ENCODE measurements at places on chromosomes 12 and 14.

DNA sequence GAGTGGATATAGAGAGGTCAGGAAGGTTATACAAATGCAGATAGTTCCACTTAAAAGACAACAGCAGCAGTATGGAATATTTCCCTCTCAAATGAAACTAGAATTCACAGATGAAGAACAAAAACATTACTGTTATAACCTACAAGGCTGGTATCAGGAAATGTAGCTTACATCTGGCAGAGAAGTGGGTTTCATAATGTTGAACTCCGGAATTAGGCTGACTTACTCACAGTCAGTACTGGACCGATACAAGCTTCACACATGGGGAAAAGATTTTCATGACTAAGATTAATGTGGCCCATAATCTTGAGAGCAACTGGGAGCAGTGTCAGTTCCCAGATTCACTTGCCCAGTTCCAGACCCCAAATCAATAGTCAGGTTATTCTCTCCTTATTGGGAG lies 353.9 kb downstream of the DUSP6 start:
- DNase-seq = no peak

DNA sequence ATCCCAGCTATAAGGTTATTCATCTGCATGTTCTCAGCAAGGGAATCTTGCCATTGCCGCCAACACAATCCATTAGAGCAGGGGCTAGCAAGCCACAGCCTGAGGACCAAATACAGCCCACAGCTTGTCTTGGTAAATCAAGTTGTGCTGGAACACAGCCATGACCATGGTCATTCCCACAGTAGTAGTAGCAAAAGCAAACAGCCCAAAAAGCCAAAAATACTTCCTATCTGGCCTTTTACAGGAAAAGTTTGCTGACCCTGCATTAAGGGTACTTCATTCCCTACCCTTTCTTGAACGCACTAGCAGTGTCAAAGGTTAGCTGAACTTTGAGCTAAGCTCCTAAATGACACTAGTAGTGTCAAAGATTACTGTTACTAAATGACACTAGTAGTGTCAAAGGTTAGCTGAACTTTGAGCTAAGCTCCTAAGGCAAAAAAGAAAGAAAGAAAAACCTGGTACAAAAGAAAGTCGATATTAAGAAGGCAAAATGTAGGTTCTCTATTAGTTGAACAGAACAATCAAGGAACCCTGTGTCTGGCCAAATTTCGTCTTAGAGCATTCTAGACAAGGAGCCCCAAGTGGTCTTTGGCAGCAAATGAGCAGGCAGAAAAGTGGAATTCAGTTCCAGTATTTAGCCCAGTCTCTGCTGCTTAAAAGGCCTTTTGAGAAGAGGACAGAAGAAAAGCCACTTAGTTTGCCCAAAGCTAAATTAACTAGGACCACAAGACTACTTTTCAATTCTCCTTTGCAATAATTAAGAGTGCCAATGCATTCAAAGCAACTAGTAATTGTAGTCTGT lies 67.7 kb downstream of the NT5DC3 start:
- no peak for DNase-seq

DNA sequence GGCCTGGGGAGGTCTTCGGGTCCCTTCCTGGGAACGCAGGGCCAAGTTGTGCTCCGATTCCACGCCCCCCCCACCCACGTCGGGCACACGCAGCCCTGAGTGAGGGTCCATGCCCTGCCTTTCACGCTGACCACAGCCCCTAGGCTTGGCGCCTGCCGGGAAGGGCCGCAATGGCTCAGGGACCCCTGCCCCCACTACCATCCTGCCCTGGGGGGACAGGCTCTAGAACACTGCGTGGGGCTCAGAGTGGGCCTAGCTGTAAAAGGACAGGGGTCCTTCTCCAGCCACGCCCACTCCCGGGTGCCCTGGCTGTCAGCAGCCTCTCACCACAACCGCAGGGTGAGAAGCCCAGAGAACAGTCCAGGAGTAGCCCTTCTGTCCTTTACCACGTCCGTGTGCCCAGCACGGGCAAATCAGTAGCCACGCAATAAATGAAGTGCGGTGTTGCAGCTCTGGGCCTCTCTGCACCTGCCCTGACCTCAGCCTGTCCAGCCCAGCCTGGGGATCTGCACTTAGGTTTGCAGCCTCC lies 9.4 kb upstream of the GPR68 start:
- no peak for DNase-seq

DNA sequence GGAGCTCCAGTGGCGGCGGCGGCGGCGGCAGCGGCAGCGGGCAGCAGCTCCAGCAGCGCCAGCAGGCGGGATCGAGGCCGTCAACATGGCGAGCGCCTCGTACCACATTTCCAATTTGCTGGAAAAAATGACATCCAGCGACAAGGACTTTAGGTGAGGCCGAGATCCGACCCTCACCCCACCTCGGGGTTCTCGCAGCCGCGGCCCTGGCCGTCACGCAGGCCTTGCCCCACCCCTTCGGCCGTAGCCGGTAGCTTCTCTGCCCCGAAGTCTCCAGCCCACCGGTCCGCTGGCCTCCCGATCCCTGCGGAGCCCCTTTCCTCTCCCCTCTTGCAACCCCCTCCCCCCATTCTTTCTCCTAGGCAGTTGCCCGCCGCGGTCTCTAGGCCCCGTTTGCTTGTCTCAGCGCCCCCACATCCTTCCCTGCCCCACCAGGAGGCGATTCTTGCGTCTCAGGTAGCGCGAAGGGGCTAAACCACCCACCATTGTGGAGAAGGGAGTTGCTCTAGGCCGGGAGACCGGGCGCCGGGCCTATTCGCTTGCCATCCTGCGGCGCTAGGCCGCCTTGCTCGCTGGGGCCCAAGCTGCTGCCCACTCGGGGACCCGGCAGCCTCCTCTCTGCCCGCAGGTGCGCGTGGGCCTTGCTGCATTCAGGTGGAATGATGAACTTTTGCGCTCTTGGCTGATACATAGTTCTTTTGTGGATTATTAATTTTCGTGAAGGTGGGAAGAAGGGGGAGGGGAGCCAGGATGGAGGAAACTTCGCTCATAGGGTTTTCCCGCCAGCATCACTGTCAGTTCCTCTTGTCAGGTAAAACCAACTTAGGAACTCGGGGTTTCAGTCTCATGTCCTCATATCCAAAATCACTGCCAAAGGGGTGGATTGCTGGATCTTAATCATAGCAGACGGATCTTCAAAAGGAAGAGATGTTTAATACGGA lies 745 bp downstream of the CAND1 start:
- peak; percentile 41 for DNase-seq

GRCh38 chr14:91324606-91325575 lies 80.4 kb upstream of the GPR68 start:
- DNase-seq = no peak

DNA sequence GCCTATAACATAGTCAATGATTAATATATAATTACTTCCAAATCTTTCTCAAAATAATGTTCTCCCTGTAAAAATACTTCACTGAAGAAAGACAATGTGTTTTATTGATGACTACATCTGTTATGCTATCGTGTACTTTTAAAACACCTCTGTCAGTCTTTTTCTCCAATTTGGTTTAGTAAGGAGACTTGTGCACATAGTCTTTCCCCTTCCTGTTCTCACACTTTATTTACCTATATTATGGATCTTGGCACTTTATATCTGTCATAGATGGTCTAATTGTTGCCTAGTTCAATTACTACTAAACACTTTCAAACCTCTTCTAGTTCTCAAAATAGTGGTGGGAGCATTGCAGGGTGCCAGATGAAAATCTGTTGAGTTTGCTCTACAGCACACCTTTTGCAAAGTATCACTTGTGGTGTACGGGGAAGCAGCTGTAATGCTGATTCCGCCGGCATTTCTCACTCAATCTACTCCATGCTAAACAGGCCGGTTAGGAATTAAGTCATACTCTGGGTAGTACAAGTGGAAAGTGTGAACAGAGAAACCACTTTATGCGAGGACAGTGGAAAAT lies 1.1 kb upstream of the INSM2 start:
- DNase-seq = no peak

GRCh38 chr12:92218394-92219077 lies 72.9 kb upstream of the BTG1 start:
- DNase-seq = peak; percentile 19

- DNase-seq = no peak
Measured at GRCh38 chr12:119327471-119327870, 7.1 kb upstream of the CCDC60 start.

- DNase-seq = no peak
Measured at GRCh38 chr14:61342932-61343331, 21.6 kb downstream of the PRKCH start.

DNA sequence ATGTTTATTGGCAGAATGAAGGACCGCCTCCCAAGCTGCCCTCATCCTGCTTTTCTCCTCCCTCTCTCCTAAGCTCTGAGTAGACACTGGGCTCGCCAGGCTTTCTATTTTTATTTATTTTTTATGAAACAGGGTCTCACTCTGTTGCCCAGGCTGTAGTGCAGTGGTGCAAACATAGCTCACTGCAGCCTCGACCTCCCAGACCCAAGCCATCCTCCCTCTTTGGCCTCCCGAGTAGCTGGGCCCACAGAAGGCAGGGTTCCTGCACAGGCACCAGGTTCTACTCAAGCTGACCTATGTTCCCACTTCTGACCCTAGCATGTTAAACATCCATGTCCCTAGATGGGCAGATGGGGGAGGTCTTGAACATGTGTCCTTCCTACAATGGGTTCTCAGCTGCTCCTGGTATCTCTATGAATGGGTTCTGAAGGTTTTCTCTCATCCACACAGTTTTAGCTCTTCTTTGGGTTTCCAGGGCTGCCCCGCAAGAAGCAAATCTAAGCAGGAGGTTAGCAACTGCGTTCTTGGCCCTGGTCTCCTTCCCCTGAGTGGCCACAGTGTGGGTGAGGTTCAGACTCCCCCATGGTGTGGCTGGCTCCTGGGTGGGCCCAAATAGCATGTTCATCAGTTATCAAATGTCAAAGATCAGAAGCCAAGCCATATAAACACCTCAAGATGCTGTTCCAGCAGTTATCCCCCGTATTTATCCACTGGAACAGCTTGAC lies 167.3 kb downstream of the ZFP36L1 start:
- DNase-seq = no peak

DNA sequence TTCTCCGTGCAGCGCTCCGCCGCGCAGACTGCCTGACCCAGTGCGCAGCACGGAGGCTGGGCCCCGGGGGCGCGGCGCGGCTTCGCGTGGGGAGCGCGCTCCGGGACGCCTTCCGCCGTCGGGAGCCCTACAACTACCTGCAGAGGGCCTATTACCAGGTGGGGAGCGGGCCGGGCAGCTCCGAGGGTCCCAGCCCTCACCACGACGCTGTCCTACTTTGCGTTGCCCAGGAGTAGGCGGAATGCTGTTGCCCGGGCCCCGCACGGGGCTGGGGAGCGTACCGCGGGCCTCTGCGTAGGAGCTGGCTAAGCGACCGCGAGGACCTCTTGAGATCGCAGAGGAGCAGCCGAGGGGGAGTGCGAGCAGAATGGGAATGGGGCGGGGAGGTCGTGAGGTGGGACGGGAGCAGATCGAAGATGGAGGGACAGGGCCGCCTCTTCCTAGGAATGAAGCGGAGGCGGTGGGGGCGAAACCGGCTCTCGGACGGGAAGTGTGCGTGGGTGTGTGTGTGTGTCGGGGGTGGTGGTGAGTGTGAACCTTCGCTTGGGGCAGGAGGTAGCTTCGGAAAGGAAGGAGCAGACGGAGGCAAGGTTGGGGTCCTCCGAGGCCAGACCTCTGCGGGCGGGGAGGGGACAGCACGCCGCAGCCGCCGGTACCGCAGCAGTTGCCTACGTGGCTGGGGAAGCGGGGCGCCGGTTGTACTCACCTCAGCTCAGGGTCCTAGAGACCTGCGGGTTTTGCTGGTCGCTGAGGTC lies 751 bp downstream of the P3H3 start:
- no peak for DNase-seq

GRCh38 chr12:91877456-91878235 lies 268.0 kb downstream of the BTG1 start:
- DNase-seq = peak; percentile 6

DNA sequence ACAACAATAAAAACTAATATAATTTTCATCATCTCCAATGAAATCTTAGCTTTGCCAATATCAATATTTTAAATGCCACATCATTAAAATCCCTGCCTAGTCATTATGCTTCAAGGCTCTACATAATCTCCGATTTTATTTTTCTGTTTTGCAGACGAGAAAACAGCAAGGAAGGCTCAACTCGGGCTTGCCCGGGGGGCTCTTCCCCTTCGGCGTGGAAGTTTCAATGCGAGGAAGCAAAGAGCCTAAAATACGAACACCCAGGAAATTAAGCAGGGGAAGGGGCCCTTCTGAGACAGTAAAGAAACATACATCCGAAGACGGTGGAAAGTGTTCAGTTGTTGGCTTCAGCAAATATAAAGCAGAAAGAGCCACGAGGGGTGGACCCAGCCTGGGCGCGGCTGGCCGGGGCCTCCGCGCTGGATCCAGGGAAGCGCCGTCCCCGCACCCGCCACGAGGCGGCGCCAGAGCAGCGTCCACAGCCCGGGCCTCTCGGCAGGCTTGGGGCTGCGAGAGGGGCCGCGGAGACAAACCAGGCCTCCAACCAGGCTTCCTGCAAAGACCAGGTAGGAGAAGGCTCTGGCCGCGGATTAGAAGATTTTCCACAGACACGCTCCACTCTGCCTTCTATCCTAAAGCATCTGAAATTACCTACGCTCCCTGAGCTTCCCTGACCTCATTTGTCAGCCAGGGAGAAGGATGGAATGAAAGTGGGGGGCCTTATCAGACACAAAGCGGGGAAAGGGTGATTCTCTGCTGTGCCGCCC lies 77.2 kb downstream of the SERPINA3 start:
- peak; percentile 41 for DNase-seq

GRCh38 chr14:51630987-51631386 lies 20.7 kb upstream of the FRMD6 start:
- DNase-seq = no peak

DNA sequence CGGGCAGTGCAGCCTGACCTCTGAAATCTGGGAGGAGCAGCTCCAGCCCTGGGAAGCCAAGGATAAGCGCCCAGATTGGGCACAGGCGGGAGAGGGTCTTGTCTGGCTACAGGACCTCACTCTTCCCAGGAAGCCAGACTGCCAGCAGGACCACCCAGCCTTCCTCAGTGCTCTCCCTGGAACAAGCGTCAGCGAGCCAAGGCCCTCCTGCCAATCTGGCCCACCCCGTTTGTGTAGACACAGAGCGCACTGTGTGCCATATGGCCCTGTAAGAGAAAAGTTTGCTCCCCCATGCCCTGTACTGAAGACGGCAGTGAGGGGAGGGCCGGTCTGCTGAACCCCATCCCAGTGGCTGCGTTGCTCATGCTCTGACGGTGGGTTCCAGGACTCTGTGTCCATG lies 1.2 kb upstream of the C14orf180 start:
- DNase-seq = no peak

GRCh38 chr12:66636771-66637170 lies 42.1 kb downstream of the GRIP1 start:
- DNase-seq = no peak

GRCh38 chr12:85273381-85274314 lies 6.4 kb upstream of the ALX1 start:
- no peak for DNase-seq

GRCh38 chr12:130961921-130962451 lies 8.3 kb downstream of the ADGRD1 start:
- no peak for DNase-seq

All from stimulated activated CD4-positive, alpha-beta T cell treated with anti-CD3 and anti-CD28 coated beads, Interleukin-12 subunit alpha, Interleukin-12 subunit beta, amount 100 ng/mL, for 48 hours (primary cell).